ENCODE measurements at places on chromosomes 16 and 17.

DNA sequence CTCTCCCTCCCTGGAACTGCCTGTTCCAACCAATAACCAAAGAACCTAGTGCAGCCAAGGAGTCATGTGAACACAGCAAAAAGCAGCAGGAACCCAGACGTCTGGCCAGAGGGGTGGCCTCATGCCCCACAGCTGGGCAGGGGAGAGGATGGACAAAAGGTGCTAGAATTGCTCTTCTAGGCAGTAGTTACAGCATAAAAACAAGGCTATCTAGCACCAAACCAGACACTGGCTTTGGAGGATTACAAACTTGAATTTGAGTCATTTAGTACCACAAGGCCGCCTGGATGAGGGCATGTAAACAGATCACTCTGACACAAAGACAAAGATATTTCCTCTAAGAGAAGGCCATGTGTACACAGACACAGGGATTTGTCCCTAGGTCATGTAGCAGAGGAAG lies 423.3 kb upstream of the MAF start:
- H3K4me1 ChIP-seq, result no peaks in the 10 kb centered on the region
- no peaks in the 10 kb centered on the region for H3K27me3 ChIP-seq
- H3K36me3 ChIP-seq, result no peaks in the 10 kb centered on the region
- no peak for DNase-seq

DNA sequence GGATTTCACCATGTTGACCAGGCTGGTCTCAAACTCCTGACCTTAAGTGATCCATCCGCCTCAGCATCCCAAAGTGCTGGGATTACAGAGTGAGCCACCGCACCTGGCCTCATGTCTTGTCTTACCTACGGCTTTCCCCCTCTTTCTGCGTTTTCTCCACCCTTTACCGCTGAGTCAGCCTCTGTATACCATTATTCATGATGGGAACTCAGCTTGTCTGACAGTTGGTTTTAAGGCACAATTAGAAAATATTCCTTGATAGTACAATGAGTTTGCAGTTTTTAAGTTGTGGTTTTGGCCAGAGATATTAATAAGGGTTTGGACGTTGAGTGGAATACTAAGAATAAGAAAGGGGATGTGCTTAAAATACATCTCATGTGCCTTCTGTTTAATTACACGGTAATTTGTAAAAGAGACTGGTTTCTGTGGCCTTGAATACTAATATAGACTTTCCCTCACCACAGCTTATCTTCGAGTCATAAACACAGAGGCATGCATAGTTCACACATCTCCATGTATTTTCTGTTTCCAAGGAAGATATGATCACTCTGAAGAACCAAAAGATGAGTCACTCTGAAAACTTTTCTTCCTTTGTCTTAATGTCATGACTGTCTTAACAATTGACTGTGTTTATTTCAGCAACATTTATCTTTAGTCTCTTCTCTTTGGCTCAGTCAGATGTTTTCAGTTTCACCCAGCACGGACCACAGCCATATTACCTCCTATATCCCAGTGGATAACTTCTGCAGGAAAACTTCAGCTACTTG lies 54.4 kb downstream of the PITPNC1 start:
- H3K4me1 ChIP-seq, result no peaks in the 10 kb centered on the region
- H3K27ac ChIP-seq, result no peak overlapping the region
- no peak overlapping the region for H3K4me3 ChIP-seq
- H3K36me3 ChIP-seq, result no peaks in the 10 kb centered on the region
- no peak for DNase-seq

DNA sequence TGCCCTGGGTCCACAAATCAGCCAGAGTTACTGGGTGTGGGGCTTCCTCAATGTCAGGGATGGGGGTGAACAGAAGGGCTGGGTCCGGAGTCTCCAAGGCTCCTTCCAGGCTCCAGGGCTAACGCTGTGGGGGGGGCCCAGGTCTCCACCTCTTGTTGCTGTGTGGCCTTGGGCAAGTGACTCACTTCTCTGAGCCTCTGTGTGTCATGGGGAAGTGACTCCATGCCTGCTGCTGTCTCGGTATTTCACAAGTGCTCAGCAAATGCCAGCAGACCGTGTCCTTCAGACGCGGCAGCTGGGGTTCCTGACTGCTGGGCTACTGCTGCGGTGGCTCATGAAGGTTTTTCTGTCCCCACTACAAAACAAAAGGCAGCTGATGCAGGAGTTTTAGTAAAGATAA lies 26.6 kb downstream of the JPH3 start:
- H3K4me3 ChIP-seq, result no peak overlapping the region
- no peak overlapping the region for H3K27ac ChIP-seq
- no peaks in the 10 kb centered on the region for H3K36me3 ChIP-seq

DNA sequence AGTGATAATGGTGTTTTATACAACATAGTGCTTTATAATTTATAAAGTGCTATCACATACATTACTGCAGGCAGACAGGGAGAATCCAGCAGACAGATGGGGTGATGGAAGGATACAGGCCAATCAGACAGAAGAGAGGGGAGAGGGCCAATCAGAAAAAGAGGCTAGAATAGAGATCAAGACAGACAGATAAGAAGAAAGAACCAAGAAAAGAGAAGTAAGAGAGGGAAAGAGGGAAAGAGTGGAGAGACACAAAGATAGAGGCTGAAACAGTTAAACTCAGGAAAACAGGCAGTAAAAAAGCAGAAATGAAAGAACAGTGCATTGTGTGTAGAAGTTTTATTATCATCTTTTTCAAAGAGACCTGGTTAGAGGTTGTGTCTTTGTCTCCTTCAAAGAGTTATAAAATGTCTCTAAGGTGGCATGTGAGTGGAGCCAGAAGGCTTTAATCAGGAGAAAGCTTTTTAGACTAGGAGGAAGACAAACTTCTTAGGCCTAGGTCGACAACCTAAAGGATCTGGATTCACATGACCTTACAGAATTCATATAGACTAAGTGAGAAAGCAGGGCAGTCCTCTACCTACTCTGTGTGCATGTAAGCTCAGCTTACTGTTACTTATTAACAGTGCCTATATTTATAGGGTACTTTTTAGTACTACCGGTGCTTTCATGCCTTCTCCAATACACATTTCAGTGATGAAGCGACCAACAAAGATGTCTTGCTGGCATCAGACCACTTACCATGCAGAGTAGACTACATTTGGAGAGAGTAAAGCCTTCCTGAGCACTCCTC lies 8.3 kb upstream of the CHD3 start:
- H3K4me1 ChIP-seq, result no peaks in the 10 kb centered on the region
- H3K27ac ChIP-seq, result no peak overlapping the region
- H3K27me3 ChIP-seq, result no peaks in the 10 kb centered on the region

DNA sequence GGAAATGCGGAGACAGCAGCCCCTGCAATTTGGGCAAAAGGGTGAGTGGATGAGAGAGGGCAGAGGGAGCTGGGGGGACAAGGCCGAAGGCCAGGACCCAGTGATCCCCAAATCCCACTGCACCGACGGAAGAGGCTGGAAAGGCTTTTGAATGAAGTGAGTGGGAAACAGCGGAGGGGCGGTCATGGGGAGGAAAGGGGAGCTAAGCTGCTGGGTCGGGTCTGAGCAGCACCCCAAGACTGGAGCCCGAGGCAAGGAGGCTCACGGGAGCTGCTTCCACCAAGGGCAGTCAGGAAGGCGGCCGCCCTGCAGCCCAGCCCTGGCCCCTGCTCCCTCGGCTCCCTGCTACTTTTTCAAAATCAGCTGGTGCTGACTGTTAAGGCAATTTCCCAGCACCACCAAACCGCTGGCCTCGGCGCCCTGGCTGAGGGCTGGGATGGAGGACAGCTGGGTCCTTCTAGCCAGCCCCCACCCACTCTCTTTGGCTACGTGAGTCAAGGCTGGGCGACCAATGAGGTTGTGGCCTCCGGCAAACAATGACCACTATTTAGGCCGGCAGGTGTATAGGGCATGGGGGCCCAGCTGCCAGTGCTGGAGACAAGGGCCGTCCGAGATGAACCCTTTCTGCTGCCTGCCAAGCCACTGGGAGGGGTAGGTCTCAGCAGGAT lies 507 bp downstream of the SERPINF1 start:
- no peaks in the 10 kb centered on the region for H3K36me3 ChIP-seq
- H3K27ac ChIP-seq, result peak overlapping the region; percentile 69
- H3K4me3 ChIP-seq, result peak overlapping the region; percentile 54
- H3K27me3 ChIP-seq, result no peaks in the 10 kb centered on the region
- no peaks in the 10 kb centered on the region for H3K4me1 ChIP-seq

DNA sequence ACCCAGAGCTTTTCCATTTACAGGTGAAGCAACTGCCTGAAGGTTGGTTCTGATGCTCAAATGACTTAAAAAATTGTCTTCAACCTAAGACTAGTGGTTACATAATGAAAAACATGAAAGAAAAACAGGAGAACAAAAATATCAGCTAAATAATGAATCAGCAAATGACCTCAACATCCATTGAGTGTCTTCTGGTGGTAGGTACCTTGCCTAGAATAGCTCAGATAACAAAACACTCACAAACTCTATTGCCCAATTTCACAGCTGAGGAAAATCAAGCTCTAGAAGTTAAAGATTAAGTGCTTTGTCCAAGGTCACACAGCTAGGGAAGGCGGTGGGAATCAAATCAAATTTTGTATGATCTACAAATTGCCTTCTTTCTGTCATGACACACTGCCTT lies 304.6 kb upstream of the CDH11 start:
- no peaks in the 10 kb centered on the region for H3K27me3 ChIP-seq
- no peaks in the 10 kb centered on the region for H3K36me3 ChIP-seq
- no peak overlapping the region for H3K27ac ChIP-seq
- H3K4me1 ChIP-seq, result no peaks in the 10 kb centered on the region

GRCh38 chr16:1745900-1746692 lies 25.2 kb downstream of the NME3 start:
- no peak overlapping the region for H3K4me3 ChIP-seq
- no peaks in the 10 kb centered on the region for H3K27me3 ChIP-seq
- no peaks in the 10 kb centered on the region for H3K4me1 ChIP-seq
- H3K27ac ChIP-seq, result no peak overlapping the region
- peaks cover 68% of the 10 kb centered on the region for H3K36me3 ChIP-seq
- DNase-seq, result no peak
